ENCODE measurements at places on chromosomes 4 and X.

DNA sequence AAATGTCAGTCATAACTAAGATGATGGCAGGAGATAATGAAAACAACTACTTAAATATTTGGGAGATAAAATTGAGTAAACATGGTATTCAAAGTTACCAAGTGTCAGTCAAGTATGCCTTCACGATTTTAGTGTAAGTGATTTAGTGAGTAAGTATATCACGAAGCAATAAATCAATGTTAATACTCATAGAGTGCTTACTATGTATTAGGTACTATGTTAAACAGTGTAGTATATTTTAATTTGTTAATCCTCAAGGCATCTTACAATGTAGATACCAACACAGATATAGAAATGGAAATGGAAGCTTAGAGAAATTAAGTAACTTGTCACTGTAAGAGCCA, 59.6 kb downstream of the ANXA3 start:
- DNase-seq, result no peak

DNA sequence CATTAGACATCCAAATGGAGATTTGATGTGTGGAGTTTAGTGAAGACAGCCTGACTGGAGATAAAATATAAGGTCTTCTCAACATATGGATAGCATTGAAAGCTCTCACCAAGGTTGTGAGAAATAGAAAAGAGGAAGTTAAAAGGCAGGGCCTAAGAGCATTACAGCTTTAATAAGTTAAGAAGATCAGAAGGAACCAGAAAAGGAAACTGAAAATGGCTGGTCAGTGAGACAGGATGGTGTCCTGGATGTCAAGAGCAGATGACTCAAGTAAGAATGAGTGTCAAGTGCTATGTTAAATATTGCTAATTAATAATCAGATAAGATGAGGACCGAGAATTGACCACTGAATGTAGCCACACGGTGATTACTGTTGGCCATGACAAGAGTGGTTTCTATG, 642.9 kb downstream of the STPG2 start:
- DNase-seq, result no peak

DNA sequence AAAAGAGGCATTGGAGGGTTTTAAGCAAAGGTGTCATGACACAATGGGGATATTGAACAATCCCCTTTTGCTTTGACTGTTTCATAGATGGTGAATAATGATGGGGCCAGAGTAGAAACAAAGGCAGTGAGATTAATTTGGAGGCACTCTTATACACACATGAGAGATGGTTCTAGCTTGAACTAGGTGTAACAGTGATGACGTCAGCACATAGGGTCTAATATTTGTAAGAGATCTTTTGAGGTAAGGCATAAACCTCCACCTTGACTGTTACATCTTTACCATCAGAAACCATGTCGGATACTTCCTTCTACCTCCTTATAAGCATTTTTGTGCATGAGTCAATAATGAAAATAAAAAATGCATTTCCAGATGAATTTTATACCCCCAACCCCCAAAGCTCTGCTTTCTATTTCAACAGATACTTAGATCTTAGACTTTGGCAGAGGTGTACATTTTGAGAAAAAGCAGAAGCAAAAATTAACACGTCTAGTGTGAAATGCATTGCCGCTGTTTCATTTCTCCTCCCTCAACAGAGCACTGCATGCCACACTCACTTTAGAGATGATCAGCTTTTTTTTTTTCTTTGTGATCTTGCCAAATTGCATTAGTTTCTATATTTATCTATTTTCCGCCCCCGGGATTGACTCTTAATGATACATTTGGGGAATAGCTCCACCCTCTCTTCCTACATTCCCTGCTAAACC, 87.2 kb downstream of the HS3ST1 start:
- no peak for DNase-seq

DNA sequence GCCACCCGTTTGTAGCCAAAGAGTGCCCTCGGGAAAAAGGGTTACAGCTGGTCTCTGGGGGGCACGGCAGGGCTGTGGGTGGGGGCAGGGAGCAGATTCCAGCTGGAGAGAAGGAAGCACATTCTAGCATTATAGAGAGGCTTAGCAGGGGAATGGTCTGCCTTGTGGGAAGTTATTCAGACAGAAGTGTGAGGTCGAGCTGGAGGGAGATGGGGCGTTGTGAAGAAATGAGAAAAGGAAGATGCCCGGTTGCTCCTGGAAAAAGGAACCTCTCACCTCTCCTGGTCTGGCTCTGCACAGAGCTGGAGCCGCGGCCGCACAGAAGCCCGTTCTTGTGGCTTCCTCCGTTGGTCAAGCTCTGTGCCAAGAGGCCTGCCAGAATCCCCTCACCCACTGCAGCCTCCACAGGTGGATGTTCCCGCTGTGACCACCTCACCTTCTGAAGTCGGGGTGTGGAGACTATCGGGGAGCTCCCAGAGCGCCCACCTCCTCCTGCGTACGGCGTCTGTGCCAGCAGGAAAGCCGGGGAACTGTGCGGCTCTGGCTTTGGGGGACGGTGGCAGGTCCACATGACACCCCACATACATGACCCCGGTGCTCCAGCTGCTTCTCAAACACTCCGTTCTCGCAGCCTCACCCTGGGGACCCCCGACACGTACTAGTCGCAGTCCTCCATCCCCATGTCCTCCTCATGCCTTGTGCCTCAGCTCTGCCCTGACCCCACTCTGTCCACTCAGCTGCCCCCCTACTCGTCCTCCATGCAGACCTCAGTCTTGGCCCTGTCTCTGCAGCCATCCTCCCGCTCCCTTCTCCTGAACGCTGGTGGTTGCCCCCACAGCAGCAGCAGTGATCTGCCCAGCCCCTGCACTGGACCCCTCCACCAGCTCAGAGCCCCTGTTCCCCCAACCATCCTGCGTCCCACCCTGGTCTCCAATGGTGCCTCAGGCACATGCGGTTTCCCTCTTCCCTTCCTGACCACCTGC, 52.2 kb upstream of the HGFAC start:
- no peak for DNase-seq
